Stromal cell of bone marrow (primary cell): ENCODE measurements at places on chromosomes 3 and 15.

DNA sequence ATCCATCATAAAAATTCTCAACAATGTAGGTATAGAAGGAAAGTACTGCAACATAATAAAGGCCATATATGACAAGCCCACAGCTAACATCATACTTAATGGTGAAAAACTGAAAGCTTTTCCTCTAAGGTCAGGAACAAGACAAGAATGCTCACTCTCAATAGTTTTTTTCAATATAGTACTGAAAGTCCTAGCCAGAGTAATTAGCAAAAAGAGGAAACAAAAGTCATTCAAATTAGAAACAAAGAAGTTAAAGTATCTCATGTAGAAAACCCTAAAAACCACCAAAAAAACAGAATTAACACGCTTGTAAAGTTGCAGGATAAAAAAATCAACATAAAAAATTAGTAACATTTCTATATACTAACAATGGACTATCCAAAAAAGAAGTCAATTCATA is 61.8 kb downstream of the MYH15 start:
- DNase-seq: no peak

DNA sequence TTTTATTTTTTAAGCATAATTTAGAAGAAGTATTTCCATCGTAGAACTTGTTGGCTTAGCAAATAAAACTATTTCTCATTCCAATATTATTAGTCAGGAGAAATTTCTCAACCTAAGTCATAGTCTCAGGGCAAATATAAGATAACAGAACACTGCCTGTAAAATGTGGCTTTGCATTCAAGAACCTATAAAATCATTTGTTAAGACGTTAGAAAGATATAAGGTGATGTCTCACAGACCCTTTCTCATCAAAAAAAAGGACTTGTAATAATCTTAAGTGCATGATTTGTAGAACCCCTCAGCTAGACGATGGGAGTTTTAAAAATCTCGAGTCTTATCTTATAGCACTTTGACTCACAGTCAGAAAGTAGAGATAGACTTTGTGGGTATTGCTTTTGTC is 314.7 kb upstream of the CFAP20DC start:
- DNase-seq: no peak

GRCh38 chr3:113279686-113280085 is 68.3 kb downstream of the BOC start:
- no peak for DNase-seq

DNA sequence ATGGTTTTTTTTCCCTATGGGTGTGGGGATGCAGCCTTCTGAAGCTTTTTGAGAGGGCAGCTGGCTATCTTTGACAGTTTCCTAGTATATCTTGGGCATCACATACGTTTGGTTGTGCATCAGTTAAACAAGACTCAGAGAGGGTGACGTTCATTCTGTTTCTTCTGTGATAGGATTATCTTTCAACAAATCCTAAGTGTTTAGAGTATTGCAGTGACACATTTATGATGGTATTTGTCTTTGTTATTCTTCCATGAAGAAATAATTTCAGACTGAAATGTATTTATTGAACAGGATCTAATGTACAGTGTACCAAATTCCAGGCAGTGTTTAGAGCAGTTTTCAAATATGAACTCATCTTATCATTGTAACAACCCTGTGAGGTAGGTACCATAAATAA is 114.4 kb downstream of the PLCL2 start:
- DNase-seq: no peak
